Stimulated activated CD8-positive, alpha-beta memory T cell treated with anti-CD3 and anti-CD28 coated beads, Interleukin-15, amount 100 ng/mL, for 4 hours (primary cell): ENCODE measurements at places on chromosomes 4 and X.

DNA sequence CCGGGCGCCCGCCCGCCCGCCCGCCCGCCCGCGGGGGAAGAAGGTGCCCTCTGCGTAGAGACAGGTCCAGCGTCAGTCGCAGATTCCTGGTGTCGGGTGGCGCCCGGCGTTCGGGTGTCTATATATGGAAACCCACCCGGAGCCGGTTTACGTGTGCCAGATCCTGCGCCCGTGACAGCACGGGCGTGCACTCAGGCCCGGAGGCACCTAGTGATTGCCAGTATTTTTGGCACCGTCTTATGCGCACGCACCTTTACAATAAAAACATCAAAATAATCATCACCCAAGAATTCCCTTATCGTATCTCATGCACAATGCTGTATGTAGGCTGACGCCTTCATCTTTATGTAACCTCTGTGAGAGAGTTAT, 519 bp downstream of the SLC25A4 start:
- no peak for DNase-seq

GRCh38 chr4:61203436-61203790, 3.3 kb downstream of the ADGRL3 start:
- no peak for DNase-seq

DNA sequence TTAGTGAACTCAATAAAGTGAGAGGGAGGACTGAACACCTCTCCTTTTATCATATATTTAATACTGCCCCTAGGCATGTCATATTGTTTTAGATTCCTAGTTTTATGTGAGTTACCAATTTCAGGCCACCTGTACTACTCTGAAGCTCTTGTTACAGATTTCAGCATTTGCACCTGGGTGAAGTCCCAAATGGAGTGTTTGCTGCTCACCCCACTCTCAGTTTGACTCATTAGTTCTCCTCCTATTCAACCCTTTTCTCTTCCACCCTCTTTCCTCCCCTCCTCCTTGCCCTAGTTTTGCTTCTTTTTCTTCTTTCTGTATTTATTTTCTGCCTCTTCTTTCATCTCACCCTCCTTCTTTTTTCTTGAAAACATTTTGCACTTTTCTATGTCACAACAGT, 1852.2 kb upstream of the IGFBP7 start:
- no peak for DNase-seq

- no peak for DNase-seq
Measured at GRCh38 chr4:26088433-26088928, 174.5 kb downstream of the SMIM20 start.

- DNase-seq, result peak; percentile 35
Measured at GRCh38 chrX:153667956-153668396, 5.6 kb downstream of the PNCK start.

DNA sequence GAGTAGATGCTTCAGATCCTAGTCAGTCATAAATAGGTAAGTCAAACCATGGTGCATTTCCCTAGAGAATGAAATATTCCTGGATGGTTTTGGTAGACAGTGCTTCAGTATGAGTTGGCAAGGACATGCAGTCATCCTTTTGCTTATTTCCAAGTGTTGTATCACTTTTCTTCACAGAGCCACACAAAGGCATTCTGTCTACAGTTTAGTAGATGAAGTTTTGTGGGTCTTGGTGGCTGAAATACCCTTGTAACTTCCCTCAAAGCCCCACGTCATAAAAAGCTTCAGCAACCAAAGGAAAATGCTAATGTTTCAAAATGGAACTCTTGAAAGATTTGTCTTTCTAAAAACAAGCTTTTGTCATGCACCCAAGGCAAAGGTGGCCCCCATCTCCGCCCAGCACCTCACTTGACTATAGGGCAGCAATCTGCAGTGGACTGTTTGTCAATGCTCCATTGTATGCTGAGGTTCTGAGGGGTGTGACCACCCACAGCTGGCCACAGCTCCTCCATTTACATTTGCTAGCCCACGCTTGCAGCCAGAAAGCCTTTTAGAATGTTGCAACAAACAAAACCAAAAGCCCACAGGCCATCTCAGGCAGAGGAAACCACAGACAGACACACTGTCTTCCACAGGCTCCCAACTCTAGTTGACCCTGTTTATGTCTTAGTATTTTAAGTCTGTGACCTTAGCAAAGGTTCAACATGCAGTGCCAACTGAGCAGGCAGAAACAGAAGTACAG, 87.1 kb upstream of the FAM9C start:
- no peak for DNase-seq

GRCh38 chr4:156764145-156764544, 207.5 kb downstream of the PDGFC start:
- no peak for DNase-seq

- no peak for DNase-seq
Measured at GRCh38 chr4:156255230-156256007, 301.8 kb upstream of the CTSO start.

GRCh38 chrX:130418066-130418465, 16.3 kb downstream of the RBMX2 start:
- no peak for DNase-seq

- no peak for DNase-seq
Measured at GRCh38 chrX:13939741-13940597, 89.7 kb downstream of the GEMIN8 start.

DNA sequence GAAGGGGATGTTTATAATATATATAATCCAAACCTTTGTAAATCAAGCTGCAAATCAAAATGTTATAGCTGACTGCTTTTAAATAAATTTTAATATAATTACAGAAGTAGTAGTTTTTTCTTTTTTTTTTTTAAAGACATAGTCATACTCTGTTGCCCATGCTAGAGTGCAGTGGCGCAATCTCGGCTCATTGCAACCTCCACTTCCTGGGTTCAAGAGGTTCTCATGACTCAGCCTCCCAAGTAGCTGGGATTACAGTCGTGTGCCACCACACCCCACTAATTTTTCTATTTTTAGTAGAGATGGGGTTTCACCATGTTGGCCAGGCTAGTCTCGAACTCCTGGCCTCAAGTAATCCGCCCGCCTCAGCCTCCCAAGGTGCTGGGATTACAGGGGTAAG, 178.7 kb downstream of the FBXW7 start:
- no peak for DNase-seq

- no peak for DNase-seq
Measured at GRCh38 chrX:51641421-51642021, 22.8 kb upstream of the CENPVL3 start.

GRCh38 chrX:139890991-139891700, 41.7 kb downstream of the ATP11C start:
- DNase-seq, result no peak
